ENCODE measurements at places on chromosomes 5 and 9.

GRCh38 chr9:70111641-70112236 is 68.1 kb downstream of the MAMDC2 start:
- DNase-seq, result no peak

DNA sequence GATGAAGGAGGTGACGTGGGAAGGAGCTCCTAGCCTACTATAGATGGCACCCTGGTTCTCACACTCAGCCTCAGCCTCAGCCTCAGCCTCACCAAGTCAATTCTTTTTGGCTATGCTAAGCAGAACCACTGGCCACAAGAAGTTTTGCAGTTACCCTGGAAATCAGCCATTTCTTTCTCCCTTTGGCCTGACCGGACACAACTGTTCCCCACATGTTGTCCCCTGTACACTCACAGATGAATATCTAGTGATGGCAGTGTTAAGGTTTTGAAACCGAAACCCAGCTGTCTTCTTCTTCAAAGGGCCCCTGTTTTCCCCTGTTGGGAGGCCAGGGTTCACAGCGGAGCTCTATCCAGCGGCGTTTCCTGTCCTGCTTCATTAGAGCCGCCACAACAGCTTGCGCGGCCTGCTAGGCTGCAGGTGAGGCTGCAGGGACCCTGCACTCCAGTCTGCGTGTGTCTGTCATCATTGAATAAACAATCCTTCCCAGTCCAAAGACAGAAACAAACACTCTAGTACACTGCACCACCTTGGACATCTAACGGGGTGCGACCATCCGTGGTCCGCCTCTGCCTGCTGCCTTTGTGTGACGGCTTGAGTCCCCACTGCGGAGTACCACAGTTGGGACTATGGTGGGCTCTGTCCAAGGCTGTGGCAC is 250.5 kb downstream of the DENND1A start:
- DNase-seq, result peak; percentile 94

GRCh38 chr5:144393641-144394435 is 223.2 kb downstream of the KCTD16 start:
- no peak for DNase-seq

DNA sequence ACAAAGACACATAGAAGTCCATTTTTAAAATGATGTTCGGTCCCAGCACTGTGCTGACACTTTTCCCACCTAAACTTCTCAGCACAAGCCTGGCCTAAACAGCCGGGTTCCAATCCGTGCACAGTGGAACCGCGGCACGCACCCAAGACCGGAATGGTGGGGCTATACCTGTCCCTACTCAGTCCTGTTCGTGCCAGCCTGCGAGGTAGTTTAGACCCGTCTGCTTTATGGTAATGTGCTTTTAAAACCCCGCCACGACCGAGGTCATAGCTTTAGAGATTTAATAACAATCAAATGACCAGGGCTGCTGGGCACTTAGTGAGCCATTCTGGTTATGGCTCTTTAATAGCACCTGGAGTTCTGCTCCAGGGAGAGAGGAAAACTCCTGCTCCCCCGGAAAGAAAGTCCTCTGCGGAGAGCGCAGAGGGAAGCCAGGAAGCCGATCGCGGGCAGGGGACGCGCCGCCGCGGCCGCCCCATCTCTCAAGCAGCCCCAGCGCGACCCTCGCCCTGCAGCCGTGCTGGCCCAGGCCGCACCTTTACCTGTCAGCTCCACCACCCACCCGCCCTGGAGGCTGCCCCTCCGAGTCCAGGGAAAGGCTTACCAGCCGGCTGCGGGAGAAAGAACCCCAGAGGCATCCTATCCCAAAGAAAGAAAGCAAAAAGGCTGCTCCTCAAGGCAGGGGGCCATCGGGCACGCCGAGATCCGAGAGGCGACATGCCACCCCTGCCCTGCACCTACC is 511 bp downstream of the ARL15 start:
- peak; percentile 37 for DNase-seq

DNA sequence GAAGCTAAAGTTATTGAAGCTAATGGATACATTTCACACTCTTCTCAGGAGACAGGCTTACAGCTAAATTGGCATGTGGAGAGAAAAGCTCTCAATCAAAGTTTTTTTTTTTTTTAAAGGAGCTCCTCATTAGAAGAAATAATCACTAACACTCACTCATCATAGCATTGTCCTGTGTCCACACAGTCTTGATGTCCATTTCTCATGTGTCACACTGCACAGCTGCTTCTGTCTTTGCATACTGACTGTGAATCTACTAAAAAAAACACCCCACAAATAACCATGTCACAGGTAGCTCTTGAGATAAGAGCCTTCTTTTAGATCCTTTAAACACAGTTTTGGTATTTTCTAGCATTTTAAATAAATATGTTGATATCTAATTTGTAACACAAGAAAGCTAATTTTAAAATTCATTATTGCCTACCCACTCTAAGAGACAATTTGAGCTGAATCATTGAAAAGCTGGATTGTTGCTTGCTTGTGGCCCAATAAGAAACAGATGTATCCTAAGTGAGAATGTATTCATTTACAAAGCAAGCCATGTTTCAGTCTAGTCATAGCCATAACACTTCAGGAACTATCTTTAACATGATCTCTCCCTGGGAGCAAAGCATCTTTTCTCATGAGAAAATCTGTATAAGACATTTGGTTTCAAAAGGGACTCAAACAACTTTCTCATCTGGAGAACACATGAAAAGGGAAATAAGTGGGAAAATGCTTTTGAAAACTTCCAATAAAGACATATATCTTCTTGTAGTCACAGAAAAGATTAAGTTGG is 48.1 kb upstream of the PCSK1 start:
- DNase-seq, result no peak

DNA sequence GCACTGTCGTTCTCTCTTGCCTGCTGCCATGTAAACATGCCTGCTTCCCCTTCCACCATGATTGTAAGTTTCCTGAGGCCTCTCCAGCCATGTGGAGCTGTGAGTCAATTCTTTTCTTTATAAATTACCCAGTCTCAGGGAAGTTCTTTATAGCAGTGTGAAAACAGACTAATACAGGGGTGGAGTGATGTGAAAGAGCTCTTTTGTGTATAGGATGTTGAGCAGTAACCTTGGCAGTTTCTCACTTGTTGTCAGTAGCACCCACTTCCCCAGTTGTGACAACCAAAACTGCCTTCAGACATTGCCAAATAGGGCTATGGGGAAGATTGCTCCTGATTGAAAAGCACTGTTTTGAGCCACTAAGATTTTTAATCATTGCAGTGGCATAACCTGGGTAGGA is 552.2 kb upstream of the ZNF462 start:
- peak; percentile 59 for DNase-seq

GRCh38 chr5:169424670-169425378 is 123.9 kb upstream of the SLIT3 start:
- no peak for DNase-seq

DNA sequence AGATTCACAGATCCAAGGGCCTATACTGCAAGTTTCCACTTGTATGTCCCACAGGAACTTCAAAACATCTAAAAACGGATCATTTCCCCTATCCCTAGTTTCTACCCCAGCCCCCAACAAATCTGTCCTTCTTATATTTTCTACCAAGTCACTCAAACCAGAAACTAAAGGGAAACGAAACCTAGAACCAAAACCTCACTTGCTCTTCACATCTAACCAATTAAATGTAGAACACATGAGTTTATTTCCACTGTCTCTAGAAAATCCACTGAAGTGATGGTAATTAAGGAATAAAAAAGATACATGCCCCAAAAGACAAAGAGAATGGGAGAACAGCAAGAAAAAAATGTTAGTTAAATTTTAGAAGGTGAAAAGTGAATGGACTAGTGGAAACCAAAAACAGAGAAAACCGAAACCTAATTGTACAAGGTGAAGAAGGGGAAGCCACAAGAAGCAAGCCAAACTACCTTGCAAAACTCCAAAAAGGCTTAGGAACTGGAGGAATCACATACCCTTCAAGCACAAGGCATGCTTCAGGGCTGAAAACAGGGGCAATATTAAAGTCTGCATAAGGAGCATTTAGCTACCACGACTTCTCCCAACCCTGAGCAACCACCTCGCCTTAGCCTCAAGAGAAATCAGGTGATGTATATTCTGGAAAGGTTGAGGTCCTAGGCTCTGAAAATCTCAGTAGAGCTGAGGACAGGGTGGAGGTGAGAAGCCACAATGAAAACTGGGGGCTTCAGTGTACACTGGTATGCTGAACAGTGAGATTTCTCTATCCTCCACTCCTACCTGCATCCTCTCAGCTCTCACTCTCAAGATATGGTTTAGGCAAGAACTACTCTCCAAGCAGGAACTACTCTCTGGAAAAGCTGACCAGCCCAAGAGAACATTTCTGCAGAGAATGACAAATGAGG is 11.1 kb downstream of the SMU1 start:
- peak; percentile 70 for DNase-seq

- no peak for DNase-seq
Observed at GRCh38 chr5:35473589-35473988, 144.1 kb upstream of the SPEF2 start.

DNA sequence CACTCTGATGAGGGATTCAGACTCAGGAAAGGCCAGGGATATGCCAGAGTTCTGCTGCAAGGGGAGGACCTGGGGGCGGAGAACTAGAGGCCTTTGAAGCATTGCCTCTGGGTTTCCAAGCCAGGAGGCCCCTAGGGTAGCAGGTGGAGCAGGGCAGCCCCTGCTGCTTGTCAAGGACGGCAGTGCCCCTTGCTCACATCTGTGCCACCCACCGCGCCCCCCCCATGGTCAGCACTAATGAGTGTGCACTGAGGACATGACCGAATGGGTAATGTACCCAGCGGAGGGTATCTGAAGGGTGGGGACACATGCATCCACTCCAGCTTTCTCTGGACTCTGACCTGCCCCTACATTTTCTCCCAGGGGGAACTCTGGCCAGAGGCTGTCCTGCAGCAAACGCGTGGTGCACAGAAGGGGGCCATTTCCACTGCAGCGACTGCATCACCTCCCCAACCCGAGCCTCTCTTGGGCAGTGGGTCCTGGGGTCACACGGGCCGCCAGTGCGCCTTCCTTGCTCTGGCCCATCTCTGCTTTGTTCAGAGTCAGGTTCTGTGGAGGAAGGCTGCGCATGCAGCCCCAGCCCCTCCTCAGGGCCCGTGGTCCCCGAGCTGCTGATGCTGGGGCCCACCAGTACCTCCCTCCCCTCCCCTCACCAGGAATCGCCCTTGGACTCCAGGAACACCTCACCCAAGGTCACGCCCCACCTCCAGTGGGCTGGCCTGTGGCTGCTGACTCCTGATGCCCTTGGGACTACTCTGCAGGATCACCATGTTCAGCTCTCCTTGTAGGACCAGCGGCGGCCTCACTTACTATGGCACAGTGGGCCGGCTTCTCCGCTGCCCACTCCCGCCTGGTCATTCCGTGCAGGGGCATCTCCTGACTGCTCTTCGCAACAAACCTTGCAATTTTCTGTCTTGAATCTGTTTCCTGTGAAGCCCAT is 31.2 kb downstream of the STC2 start:
- DNase-seq, result no peak

DNA sequence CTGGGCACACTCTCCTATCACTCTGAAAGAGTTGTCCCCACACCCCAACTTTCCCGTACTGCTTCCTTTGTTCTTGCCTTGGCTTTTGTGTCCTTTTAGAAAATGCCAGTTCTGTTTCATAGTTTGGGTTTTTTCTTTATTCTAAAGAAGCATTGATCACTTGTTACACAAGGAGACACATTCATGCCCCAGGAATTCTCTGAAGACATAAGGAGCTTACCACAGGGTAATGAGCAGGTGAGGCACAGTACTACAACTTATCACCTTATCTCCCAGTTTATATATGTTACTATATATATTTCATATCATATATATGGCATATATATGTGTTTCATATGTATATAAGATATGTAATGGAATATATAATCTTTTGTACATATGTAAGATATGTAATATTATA is 6.5 kb upstream of the SSBP2 start:
- DNase-seq, result no peak

DNA sequence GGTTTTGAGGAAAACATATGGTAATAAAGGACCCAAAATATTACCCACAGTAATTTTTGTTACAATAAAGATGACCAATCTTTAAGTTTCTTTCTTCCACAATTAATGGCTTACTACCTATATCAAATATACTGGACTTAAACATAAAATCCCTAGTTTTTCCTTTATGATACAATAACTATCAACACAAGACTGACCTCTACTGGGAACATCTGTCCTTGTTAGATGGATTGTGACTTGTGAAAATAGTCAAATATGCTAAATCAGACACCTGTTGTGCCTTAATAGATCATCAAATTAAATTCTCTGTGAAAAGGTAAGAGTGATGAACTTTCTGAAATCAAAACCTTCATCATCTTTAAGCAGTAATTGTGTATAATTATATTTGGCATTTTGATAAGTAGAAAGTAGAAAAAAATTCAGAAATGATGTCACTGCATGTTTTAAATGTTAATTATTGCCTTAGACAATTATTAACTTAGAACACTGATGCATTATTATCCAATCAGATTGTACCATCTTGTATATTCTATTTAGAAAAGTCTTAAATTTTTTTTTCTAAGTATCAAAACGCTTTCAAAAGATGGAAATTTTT is 113.6 kb downstream of the DEPDC1B start:
- peak; percentile 44 for DNase-seq

- DNase-seq, result peak; percentile 23
Observed at GRCh38 chr9:134455934-134456755, 129.9 kb downstream of the RXRA start.

- DNase-seq, result no peak
Observed at GRCh38 chr5:135359374-135360165, 39.5 kb downstream of the MACROH2A1 start.

DNA sequence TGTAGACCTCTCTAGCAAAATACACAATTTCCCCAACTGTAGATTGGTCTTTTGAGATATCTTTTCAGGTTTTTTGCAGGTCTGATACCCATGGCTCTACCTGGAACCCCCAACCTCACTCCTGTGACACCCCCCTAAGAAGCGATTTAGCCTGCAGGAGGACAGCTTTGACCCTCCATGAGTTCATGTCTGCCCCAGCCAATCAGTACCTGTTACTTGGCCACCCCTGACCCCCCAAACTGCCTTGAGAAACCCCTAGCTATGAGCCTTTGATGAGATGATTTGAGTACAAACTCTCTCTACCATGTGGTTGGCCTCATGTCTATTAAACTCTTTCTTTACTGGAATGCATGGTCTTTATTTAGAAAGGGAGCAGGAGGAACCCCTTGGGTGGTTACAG is 25.7 kb downstream of the ABO start:
- DNase-seq, result no peak

- no peak for DNase-seq
Observed at GRCh38 chr5:155732587-155733376, 594.2 kb upstream of the SGCD start.

DNA sequence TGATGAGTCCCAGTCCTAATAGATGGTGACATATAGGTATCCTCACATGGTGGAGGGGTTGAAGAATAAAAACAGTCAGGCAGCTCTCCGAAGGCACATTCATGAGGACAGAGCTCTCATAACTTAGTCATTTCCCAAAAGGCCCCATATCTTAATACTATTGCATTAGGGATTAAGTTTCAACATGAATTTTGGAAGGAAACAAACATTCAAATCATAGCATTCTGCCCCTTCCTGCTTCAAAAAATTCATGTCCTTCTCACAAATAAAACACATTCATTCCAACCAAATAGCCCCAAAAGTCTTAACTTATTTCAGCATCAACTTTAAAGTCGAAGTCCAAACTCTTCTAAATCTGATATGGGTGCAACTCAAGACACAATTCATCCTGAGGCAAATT is 277.2 kb upstream of the NR4A3 start:
- DNase-seq, result no peak

All from GM12865 (cell line).